Kidney capillary endothelial cell (primary cell): ENCODE measurements at places on chromosomes 2 and 18.

GRCh38 chr2:167929484-167929883 lies 317.9 kb downstream of the STK39 start:
- DNase-seq, result no peak

DNA sequence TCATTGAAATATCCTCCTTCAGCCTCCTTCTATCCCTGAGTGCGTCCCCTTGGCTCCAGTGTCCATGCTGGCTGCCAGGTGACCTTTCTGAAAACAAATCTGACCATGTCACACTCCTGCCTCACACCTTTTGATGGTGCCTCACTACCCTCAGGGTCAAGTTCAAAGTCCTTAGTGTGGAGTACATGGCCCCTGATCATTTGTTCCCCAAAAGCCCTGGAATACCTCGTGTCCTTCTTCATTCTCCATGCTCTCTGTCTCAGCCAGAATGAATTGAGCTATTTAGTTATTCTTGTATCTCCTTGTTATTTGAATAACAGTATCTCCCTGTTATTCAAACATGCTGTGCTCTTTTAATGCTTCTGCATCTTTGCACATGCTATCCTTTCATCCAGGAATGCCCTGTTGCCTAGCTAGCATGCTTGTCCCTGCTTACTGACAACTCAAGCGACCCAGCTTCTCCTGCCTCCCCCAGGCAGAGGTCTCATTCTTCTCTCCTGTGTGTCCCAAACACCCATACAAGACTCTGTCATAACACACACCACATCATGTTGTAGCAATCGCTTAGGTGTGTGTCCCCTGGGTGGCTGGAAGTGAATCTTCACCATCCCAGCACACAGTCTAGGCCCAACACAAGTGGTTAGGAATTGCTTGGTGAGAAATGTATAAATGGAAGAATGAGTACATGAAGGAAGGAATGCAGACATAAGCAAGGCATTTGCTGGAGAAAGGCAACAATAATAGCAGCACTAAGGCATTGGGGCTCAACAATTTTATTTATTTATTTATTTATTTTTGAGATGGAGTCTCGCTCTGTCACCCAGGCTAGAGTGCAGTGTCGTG lies 144.0 kb downstream of the DDX1 start:
- DNase-seq, result no peak

- DNase-seq, result no peak
These were observed 81.0 kb upstream of the KIDINS220 start for GRCh38 chr2:8918412-8918811.

- no peak for DNase-seq
These were observed 18.5 kb downstream of the PMAIP1 start for GRCh38 chr18:59918320-59918755.

GRCh38 chr18:2894841-2895370 lies 48.1 kb downstream of the EMILIN2 start:
- no peak for DNase-seq

DNA sequence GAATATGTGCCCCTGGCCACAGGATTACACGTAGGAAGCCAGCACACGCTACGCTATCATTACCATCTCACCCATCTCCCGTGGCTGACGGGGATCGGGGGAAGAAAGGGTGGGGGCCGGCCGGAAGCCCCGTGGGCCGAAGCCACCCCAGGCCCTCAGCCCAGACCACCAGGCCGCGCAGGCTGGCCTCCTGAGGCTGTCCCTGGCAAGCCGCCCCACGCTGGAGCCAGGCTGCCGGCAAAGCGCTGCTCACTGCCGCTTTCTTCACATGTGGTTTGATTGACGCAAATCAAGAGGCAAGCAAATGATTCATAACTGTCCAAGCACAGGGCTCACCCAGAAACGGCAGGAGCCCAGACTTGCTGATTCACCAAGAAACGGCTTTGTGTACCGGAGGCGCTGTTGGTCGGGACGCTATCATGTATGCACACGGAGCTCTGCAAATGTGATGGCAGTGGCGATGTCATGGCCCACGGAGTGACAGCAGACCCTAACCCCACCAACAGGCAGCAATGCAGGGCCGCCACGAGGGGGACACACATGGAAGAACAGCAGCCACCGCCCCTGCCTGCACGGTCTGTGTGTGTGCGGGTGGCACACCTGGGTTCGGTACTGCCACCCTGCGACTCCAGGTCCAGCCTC lies 125.7 kb downstream of the HDAC4 start:
- no peak for DNase-seq

GRCh38 chr2:172297531-172297930 lies 129.9 kb upstream of the ITGA6 start:
- no peak for DNase-seq

GRCh38 chr2:79855264-79856006 lies 342.6 kb downstream of the CTNNA2 start:
- DNase-seq, result no peak

DNA sequence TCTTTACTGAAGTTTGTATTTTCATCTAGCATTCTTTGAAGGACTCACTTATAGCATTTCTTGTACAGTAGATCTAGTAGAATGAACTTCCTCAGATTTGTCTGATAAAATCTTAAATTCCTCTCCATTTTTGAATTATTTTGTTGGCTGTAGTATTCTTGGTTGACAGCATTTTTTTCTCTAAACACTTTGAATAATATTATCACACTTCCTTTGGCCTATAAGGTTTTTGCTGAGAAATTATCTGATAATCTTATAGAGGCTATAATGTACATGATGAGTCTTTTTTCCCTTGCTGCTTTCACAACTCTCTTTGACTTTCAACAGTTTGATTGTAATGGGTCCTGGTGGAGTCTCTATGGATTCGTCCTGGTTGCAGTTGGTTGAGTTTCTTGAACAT lies 169.5 kb downstream of the NOL4 start:
- DNase-seq, result no peak
